ENCODE measurements at places on chromosomes 6 and 20. TPM values are rescaled to one million over a fixed set of nuclear protein-coding genes. Genes with fewer than 3 reads are reported as not detected.
A peak's percentile ranks its signal among the peaks of the same experiment; 100 is the strongest.

DNA sequence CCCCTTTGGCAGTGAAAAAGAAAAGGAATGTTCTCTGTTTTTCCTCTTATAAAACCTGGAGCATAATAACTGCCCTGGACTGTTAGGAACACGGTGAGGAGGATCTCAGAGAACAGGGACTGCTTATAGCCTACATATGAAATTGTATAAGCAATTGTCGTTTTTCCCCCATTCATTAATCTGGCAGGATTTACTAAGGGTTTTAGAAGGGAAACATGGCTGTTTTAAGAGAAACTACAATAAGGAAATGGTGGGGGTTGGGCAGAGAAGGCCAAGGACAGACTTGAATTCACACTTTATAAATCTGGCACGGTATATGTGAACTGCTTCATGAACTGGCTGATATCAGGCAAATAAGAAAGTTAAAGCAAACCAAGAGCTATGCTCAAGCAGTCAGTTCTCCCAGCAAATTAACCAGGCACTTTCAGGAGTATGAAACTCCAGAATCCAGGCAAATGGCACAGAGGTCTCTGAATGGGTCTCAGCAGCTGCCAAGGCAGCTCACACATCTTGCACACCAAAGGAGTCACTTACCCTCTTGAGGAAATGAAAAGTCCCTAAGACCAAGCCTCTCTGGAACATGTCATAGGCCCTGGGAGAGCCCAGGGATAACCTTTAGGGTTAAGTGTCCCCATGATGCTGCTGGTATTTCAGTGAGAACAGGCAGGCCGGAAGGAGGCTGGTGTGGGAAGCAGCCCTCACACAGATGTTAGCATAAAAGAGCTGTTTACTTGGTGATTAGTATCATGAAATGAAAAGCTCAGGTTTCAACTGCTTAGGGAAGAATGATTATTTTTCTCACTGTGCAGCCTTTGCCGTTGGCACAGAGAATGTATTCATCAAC, 260.5 kb upstream of the MARCKS start:
- H3K27me3 ChIP-seq = no peaks in the 10 kb centered on the region
- H3K27ac ChIP-seq = peak overlapping the region; percentile 57
- no peak overlapping the region for H3K4me3 ChIP-seq
- DNase-seq = peak; percentile 48

DNA sequence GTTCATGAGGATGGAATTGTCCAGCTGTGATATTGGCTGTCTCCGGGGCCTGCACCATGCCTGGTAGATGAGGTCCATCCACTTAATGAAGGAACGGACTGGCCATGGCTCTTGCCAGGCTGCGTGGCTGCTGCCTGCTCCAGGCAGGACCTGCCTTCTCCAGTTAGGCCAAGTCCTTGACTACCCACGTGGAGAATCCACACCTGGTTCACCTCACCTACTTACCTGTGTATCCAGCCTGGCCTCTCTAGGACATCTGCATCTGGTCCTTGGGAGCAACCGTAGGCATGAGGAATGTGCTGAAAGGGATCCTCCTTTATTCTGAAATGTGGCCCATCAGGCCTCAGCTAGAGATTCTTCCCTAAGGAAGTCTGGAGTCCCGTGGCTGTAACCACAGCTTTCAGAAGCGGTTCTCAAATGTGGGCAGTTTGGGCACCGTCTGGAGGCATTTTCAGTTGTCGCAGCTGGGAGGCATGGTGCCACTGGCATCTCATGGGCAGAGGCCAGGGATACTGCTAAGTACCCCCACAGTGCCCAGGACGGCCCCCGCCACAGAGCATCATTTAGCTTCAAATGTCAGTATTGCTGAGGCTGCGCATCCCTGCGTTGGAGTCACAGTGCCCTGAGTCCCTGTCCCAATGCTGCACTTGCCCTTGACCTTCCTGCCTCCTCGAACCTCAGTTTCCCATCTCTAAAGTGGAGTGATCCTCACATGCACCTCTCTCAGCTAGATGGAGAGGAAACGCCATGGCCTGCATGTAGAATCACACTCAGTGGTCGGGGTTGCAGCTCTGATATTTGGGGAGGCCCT, 67.5 kb downstream of the PHACTR3 start:
- H3K4me1 ChIP-seq = no peaks in the 10 kb centered on the region
- H3K27me3 ChIP-seq = no peaks in the 10 kb centered on the region
- no peak overlapping the region for H3K27ac ChIP-seq
- DNase-seq = no peak
- no peak overlapping the region for H3K4me3 ChIP-seq

DNA sequence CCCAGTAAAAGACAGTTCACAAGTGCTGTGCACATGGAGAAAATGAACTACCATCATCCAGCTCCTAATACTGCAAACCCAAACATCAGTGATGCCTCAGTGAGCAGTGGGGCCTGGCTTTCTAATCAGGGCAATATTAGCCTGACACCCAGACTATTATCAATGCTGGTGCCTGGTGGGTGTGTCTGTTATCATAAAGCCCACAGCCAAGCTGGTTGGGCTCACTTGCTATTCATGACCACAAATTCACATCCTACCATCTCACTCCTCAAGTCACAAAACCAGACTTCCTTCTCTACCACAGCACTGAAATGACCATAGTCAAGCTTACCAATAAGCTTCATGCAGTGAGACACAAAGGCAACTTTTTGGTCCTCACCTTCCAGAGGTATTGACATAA, 180.8 kb upstream of the PLN start:
- H3K4me1 ChIP-seq = no peaks in the 10 kb centered on the region
- H3K36me3 ChIP-seq = no peaks in the 10 kb centered on the region
- H3K27me3 ChIP-seq = no peaks in the 10 kb centered on the region
- no peak for DNase-seq
- no peak overlapping the region for H3K4me3 ChIP-seq

- no peaks in the 10 kb centered on the region for H3K4me1 ChIP-seq
- no peak overlapping the region for H3K4me3 ChIP-seq
- DNase-seq = no peak
- H3K36me3 ChIP-seq = no peaks in the 10 kb centered on the region
These were observed 25.1 kb downstream of the MMP24 start for GRCh38 chr20:35251613-35251940.

DNA sequence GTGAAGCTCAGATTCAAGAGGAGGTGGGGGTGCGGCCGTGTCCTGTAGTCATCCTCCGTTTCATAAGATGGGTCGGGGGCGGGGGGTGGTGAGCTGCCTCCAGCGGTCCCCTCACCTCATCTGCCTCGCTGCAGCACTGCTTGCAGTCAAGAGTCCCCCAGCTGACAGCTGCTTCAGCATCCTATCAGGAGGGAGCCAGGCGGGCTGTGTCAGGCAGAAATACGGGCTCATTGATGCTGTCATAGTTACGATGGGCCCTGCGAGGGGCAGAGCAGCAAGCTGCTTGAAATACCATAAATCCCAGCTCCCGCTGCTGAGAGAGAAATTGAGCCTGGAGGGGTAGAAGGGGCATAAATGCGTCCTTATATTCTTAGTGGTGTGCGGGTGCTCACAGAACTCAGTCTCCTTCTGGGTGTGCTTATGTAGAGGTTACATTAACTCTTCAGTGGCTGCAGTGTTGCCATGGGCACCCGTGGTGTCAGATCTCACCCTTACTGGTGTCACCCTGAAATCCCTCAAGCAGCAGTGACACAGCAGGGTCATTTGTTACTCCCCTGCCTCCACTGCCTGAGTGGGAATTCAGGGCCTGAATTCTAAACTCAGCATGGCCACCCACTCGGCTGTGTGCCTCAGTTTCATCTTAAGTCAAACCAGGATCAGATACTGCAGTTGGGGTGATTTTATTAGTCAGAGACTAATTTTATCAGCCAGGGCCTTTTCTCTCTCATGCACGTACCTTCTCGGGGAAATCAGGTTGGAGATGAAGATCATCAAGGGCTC, 21.8 kb downstream of the CCDC167 start:
- no peak overlapping the region for H3K27ac ChIP-seq
- DNase-seq = no peak
- no peak overlapping the region for H3K4me3 ChIP-seq
- H3K27me3 ChIP-seq = no peaks in the 10 kb centered on the region

DNA sequence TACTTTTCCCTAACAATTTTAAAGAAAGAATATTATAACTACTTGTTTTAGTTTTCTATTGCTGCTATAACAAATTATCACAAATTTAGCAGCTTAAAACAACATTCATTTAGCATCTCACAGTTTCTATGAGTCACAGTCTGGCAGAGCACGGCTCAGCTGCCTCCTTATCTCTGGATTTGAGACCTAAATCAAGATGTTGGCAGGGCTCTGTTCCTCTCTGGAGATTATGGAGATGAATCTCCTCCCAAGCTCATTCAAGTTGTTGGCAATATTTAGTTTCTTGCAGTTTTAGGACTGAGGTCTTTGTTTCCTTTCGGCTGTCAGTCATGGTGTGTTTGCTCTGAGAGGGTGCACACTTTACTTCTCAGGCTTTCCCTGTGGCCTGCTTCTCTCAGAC, 1065.8 kb upstream of the EYS start:
- no peaks in the 10 kb centered on the region for H3K4me1 ChIP-seq
- H3K4me3 ChIP-seq = no peak overlapping the region
- H3K27ac ChIP-seq = no peak overlapping the region
- no peaks in the 10 kb centered on the region for H3K27me3 ChIP-seq

DNA sequence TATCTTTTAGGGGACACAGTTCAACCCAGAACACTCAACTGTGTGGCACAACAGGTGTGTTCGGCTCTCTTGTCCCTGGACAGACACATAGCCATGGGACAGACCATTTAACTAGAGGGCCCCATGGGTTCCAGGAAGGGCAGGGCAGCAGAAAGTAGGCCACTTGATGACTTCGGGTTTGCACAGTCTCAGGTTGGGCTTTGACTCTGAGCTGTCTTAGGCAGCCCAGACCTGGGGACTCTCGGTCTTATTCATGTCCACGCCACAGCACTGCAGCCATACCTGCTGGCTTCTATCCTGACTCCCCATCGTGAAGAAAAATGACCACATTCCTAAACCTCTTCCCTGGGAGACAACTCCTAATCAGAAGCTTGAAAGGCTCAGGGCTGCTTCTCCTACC, 146.1 kb upstream of the AKAP12 start:
- H3K27ac ChIP-seq = no peak overlapping the region
- no peak overlapping the region for H3K4me3 ChIP-seq
- no peak for DNase-seq
- no peaks in the 10 kb centered on the region for H3K36me3 ChIP-seq
- H3K4me1 ChIP-seq = no peaks in the 10 kb centered on the region

DNA sequence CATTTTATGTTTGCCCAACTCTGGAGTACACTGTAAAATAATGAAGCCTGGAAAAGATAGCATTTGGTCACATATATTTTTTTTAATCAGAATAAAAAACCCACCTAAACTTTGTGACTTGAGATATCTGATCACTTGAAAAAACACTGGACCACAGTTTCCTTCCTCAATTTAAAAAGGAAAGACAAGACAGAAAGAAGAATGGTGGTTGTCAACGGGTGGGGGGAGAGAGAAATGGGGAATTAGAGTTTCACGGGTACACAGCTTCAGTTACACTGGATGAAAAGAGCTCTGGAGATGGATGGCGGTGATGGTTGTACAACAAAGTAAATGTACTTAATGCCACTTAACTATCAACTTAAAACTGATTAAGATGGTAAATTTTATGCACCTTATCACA, 14.7 kb upstream of the DST start:
- H3K4me3 ChIP-seq = no peak overlapping the region
- no peak overlapping the region for H3K27ac ChIP-seq

DNA sequence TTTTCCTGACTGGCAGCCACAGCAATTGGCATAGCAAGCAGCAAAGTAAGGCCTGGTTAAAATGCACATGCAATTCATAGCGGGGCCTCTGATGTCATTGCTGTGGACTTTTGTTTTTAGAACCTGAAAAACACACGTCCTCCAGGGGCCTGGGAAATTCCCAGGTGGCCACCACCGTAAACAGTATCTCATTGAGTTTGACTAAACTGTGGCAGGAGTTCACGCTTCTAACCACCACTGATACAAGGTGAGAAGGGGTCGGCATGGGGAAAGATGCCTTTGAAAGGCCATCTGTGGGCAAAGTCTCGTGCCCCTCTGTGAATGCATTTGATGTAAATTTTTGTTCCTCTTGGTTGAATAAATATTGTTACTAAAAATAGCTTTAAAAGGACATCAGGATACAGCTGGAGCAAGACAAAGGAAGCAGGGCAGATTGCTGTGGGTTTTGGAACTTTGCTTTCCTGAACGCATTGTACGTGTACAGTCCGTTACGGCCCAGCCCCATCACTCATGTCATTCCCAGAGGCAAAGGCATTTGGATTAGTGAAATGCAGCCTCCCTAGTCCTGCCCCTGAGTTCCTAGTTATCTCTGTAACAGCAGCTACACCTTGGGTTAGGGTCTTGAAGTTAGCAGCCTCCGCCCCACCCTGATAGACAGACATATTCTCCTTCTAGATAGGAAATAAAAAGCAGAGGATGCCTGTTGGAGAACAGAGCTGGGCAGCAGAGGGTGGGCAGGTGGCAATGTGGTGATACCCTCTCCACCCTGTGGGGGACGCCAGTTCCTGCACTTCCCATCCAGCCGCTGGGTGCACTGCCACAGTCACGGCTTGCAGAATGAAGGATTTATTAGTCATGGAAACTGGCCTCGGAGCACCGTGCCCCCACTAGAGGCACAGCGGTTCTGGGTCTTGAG, 80.3 kb downstream of the ZDHHC14 start:
- DNase-seq = peak; percentile 79

- no peaks in the 10 kb centered on the region for H3K4me1 ChIP-seq
- no peak overlapping the region for H3K4me3 ChIP-seq
- H3K27me3 ChIP-seq = no peaks in the 10 kb centered on the region
- H3K36me3 ChIP-seq = no peaks in the 10 kb centered on the region
- no peak overlapping the region for H3K27ac ChIP-seq
These were observed 46.3 kb downstream of the GABRR2 start for GRCh38 chr6:89268776-89269175.

DNA sequence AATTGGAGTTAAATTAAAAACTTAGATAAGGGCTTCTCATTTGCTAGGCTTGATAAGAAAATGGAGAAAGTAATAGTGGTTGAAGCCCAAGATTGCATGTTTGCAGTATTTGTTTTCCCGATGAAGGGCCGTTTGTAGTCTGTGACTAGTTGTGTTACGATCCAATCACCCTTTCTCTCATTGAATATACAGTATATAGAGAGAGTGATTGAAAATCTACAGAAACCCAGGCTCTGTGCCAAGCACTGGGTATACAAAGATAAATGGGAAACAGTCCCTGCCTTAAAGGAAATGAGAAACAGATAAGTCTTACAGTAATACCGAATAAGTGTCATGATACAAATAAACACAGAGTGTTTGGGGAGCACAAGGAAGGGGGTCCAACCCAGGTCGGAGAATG, 55.2 kb upstream of the CDKAL1 start:
- H3K4me3 ChIP-seq = no peak overlapping the region
- no peak overlapping the region for H3K27ac ChIP-seq
- H3K27me3 ChIP-seq = no peaks in the 10 kb centered on the region
- H3K4me1 ChIP-seq = no peaks in the 10 kb centered on the region
- DNase-seq = no peak
- H3K36me3 ChIP-seq = no peaks in the 10 kb centered on the region

- H3K27me3 ChIP-seq = no peaks in the 10 kb centered on the region
- H3K4me1 ChIP-seq = no peaks in the 10 kb centered on the region
- no peak overlapping the region for H3K4me3 ChIP-seq
- H3K36me3 ChIP-seq = no peaks in the 10 kb centered on the region
These were observed 205.8 kb downstream of the TMEM242 start for GRCh38 chr6:157117431-157118095.

The LPA gene
- 0.15 TPM for polyA plus RNA-seq

The ABHD16B gene
- 0.53 TPM for polyA plus RNA-seq

The CLPSL2 gene
- 2.5 TPM for polyA plus RNA-seq

The SH3BGRL2 gene
- polyA plus RNA-seq = 6.1 TPM

The SULF2 gene
- 14.2 TPM for polyA plus RNA-seq

All from pancreas (tissue), 10 donors.